Foreskin keratinocyte (primary cell): ENCODE measurements at places on chromosomes 4 and X.

DNA sequence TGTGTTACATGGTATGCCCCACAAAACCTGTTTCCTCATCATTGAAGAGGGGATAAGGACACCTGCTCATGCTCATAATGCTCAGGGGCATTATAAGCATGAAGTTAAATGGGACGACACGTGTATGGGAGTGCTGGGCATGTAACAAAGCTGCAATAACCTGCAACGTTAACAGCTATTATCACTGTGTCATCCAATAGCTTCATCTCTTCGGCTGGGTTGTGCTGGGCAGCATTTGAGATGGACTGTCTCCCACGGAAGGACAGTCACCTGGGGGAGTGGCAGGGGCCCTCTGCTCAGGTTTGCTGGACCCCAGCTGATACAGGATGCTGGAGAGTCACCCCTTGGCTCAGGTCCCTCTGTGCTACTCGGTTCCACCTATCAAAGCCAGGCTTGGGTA lies 94.5 kb downstream of the NSUN7 start:
- no peak for DNase-seq

DNA sequence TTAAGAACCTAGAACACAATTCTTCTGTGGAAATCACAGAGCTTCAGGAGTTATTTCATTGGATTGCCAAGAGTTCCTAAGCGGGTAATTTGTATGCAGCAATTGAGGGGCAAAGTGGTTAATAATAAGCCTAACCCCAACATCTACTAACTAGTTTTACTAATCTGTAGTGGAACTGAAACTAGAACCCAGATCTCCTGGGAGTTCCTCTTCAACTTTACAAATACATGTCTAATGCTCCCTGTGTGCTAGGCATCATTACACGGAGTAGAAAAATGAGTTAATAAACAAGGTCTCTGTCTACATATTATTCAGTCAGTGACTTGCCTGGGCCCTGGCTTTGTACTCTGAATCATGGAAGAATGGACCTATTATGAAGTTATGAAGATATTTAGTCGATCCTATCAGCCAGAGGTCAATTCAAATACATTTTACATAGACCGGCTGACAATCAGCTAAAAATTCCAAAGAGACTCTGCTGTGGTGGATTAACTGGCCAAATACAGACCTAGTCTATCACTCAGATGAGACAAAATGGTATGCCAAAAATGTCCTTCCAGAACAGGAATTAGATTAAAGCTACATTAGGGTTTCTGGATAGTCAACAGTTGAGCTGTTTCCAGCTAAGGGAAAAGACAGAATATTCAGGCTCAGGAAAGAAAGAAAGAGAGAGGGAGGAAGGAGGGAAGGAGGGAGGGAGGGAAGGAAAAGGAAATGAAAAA lies 326.0 kb downstream of the FBXW7 start:
- no peak for DNase-seq

GRCh38 chr4:2062168-2062807 lies 3.2 kb downstream of the NAT8L start:
- DNase-seq: no peak

DNA sequence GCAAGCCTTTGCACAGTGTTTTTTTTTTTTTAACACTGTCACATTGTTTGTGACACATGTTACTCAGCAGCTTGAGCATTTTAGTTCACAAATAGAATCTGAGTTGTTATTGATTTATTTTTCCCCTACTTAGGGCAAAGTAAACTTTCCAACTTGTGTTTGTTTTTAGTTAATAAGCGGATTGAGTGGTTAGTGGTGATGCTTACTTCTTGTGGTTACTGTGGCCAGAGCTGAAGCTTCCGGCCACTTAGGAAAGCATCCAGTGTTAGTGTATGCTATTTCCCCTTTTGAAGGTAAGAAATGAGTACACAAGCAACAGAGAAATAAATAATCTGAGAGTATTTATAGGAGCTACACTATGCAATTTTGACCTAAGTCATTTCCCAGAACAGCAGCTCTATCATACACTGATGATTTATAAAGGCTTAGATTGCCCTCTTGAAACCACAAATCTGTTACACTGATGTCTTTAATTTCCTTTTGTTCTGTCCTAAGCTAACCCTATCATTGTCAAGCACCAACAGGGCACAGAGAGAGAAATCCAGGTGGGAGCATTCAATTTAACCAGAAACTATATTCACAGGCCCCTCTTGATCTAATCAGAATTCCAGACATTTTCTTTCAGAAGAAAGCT lies 2464.6 kb downstream of the PCDH7 start:
- no peak for DNase-seq

- DNase-seq: peak; percentile 87
Observed at GRCh38 chr4:101232074-101232776, 115.1 kb downstream of the PPP3CA start.

- DNase-seq: no peak
Observed at GRCh38 chrX:123217077-123217476, 33.0 kb downstream of the GRIA3 start.

DNA sequence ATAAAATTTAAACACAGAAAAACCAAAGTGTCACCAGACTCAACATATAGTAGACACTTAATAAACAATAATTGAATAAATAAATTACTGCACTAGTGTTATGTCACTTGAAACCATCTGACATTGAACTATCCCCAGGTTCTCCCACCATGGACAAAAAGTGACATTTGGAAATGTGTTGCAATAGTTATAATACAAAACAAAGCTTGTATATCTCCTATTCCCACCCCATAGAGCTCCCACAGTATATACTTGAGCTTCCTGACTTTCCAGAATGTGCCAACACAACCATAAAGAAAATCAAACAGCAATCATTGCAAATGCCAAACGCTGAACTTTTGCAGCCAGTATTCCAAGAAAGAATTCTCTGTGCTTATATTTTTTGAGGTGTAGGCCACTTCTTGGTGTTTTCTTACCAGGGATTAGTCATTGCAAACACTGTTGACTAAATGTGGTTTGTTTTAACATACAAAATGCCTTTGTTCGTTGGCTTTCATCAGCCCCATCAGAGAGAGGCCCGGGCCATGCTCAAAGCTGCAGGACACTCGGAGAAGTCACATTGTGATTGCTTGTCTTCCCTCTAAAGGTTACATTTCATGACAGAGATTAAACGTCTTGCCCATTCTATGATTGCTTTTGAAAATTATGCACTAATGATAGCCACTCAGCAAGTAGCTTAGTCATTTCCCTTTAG lies 33.8 kb downstream of the PPARGC1A start:
- no peak for DNase-seq

- no peak for DNase-seq
Observed at GRCh38 chr4:7737752-7738457, 201.8 kb downstream of the AFAP1 start.

DNA sequence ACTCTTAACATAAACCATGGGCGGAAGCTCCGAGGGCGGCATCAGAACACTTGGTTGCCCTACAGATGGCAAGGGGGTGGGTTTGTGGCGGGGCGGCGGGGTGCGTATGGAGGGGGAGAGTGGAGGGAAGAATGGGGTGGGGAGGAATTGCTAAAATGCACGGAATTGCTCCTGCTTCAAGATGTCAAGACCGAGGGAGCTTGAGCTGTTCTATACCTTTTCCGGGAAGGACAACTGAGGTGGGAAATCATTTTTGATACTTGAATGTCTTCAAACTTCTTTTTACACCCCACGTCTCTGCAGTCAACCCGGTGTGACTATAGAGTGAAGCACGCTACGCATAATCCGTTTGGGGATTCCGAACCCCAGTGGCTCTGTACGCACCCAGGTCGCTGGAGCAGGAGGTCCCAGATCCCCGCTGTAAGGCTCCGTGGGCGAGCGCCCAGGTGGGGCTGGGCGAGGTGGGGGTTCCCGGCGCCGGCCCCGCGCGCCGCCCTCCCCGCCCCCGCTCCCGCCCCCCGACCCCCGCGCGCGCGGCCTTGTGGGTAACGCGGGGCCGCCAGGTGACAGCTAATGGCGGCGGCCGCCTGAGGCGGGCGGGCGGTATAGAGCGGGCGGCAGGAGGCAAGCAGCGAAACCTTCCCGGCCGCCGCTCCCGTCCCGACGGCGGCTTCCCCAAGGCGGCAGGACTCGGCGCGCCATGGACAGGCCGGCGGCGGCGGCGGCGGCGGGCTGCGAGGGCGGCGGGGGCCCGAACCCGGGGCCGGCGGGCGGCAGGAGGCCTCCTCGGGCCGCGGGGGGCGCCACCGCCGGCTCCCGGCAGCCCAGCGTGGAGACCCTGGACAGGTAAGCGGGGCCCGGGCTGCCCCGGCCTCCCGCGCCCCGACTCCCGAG lies at the start of gene MTMR1:
MTMR1 (plus strand) TSS at position 566 of the 894 bp plus-strand sequence; CDS start at position 701, 135 bp downstream.
- no peak for DNase-seq

- no peak for DNase-seq
Observed at GRCh38 chrX:87397103-87397886, 120.3 kb upstream of the KLHL4 start.

GRCh38 chr4:14132301-14132700 lies 504.8 kb upstream of the BOD1L1 start:
- no peak for DNase-seq

GRCh38 chr4:128757712-128758111 lies 51.8 kb upstream of the JADE1 start:
- no peak for DNase-seq

GRCh38 chr4:169716677-169717076 lies 41.1 kb downstream of the HPF1 start:
- DNase-seq: no peak

DNA sequence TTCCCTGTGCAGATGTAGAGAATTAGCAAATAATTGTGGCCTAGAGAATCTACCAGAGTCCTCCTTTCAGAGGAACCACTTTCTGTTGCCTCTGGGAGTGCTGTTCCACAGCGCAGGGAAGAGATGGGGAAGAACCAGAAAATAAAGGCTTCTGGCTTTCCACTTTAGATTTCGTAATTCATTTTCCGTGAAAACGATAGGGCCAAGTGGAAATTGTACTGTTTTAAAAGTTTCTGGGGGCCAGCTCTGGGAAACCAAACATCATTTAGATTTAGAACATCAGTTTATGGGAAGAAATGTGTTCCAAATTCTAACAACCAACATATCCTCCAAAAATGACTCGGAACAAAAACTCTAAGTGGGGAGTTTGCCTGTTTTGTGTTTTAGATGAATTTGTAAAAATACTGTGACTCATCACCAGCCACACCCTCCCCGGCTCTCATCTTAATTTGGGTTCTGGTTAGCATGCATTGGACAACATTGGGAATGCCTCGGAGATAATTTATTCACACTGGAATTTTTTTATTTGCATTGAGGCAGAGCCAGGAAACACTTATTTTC lies 65.2 kb upstream of the LNX1 start:
- no peak for DNase-seq

- peak; percentile 31 for DNase-seq
Observed at GRCh38 chr4:123479944-123480343, 83.3 kb downstream of the SPRY1 start.

GRCh38 chr4:151358266-151358665 lies 32.9 kb upstream of the SH3D19 start:
- no peak for DNase-seq

DNA sequence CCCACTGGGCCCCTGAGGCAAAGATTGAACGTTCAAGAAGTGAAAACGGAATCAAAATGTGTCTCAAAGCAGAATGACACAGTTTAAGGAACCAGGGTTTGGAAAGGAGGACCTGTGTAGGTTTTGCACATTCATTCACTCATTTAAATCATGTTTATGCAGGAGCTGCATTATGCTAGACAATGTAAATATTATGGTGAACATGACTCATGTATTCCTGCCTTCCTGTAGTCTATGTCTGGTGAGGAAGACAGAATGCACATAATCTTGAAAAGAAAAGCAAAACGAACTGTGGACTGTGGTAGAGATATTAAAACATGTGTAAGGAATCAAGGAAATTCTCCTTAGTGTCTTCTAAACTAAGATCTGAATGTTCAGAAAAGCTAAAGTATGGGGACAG lies 311.8 kb upstream of the SMIM31 start:
- peak; percentile 38 for DNase-seq

DNA sequence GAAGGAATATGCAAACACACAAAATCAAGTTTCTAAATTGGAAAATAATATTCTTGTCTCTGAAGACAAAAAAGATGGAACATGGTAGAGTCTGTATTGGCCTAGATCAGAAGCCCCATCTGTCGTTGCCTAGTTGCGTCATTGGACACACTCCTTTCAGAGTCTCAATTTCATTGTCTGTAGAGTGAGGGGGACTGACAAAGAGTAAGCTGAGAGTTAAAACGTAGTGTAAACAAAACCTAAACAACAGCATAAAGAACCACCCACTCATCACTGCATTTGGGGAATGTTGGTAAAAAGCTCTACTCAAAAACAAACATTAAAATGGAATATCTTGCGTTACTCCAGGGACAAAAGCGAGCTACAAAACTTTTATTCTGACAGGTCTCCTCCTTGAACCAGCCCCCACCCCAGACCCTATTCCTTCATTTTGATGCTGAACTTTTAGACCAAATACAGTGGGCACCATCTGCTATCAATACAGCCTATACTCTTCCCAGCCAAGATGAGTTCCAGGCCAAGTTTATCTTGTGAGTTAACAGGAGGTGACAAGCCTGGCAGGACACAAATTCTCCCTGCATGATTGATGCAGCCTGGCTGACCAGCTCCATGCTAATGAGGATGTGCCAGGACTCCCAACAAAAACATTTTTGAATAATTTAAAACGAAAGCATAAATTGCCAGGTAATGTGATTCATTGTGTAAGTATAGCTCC lies 125.2 kb downstream of the COL25A1 start:
- DNase-seq: no peak

DNA sequence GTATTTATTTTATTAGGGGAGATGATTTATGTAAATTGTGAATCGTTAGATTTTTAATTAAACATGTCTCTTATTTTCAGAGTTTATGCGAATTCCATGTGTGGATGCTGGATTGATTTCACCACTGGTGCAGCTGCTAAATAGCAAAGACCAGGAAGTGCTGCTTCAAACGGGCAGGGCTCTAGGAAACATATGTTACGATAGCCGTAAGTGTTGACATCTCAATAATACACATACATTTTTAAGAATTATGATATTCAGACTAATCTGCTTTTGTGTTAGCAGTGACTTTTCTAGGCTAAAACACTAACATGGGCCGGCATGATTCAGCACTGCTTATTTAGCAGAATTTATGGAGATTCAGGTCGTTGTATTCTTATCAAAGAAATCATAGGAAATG lies 91.2 kb downstream of the RAP1GDS1 start:
- DNase-seq: no peak

- DNase-seq: no peak
Observed at GRCh38 chrX:101397779-101398178, 7.0 kb downstream of the RPL36A start.

DNA sequence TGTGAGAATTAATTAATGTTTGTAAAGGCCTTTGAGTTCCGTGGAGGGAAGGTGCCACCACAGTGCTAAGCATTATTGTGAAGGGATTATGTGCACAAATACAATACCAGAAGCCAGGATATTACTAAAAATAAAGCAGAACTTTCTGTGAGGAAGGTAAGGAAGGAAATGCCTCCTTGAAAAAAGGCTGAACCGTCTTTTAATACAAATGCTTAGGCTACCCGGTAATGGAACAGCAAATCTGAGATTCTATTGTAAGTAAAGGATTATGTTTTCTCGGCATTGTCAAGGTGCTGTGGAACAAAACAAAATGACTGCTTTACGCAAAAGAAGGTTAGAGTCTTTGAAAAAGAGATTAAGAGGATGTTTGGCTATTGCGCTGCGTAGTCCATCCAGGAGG lies 57.9 kb upstream of the SPRY1 start:
- no peak for DNase-seq

GRCh38 chrX:63275127-63275526 lies 76.0 kb downstream of the SPIN4 start:
- no peak for DNase-seq

GRCh38 chrX:5057786-5058185 lies 1170.9 kb downstream of the NLGN4X start:
- no peak for DNase-seq
